Purkinje cell (primary cell): ENCODE measurements at places on chromosomes 3 and 15. TPM values are rescaled to one million over a fixed set of nuclear protein-coding genes. Genes with fewer than 3 reads are reported as not detected.

The FGD5 gene
- 0.09 and 0.57 TPM in 2 replicates for polyA plus RNA-seq

The CCDC54 gene
- polyA plus RNA-seq, result not detected in 2 replicates

The KIF15 gene
- polyA plus RNA-seq, result 0.28 and 1.9 TPM in 2 replicates

The EFCAB12 gene
- 0.76 TPM in 1 of 2 replicates, not detected in the other for polyA plus RNA-seq

The ZPLD1 gene
- polyA plus RNA-seq, result not detected in 2 replicates

The BFSP2 gene
- not detected in 2 replicates for polyA plus RNA-seq

The PLCH1 gene
- 1.7 and 2.3 TPM in 2 replicates for polyA plus RNA-seq

The EIF4E3 gene
- polyA plus RNA-seq, result 9.9 and 14.5 TPM in 2 replicates

The LINGO1 gene
- polyA plus RNA-seq, result 0.60 and 6.4 TPM in 2 replicates

The APBA2 gene
- 0.50 and 8.9 TPM in 2 replicates for polyA plus RNA-seq

The CATSPER2 gene
- 8.9 and 13.0 TPM in 2 replicates for polyA plus RNA-seq

The GRM2 gene
- 0.50 TPM in 1 of 2 replicates, not detected in the other for polyA plus RNA-seq

The RHOV gene
- polyA plus RNA-seq, result 0.36 TPM in 1 of 2 replicates, not detected in the other

The PLAAT1 gene
- polyA plus RNA-seq, result 1.6 and 8.3 TPM in 2 replicates

The RASGRF1 gene
- 42.9 and 50.3 TPM in 2 replicates for polyA plus RNA-seq

The CASR gene
- polyA plus RNA-seq, result not detected in 2 replicates

The ATXN7 gene
- polyA plus RNA-seq, result 0.38 and 2.9 TPM in 2 replicates

The LRRC49 gene
- polyA plus RNA-seq, result 345 and 399 TPM in 2 replicates

The MUSTN1 gene
- 4.2 and 7.6 TPM in 2 replicates for polyA plus RNA-seq

The GRIP2 gene
- polyA plus RNA-seq, result 0.36 and 1.6 TPM in 2 replicates

The DNASE1L3 gene
- polyA plus RNA-seq, result not detected in 2 replicates

The ANKRD63 gene
- polyA plus RNA-seq, result not detected in 2 replicates

The NEK11 gene
- 9.4 and 20.7 TPM in 2 replicates for polyA plus RNA-seq

The GOLGA8N gene
- 0.59 and 0.62 TPM in 2 replicates for polyA plus RNA-seq

The TLR9 gene
- not detected in 2 replicates for polyA plus RNA-seq

The TGM5 gene
- polyA plus RNA-seq, result 0.24 TPM in 1 of 2 replicates, not detected in the other

The TUSC7 gene
- polyA plus RNA-seq, result 5.7 TPM in 1 of 2 replicates, not detected in the other

The XCR1 gene
- not detected in 2 replicates for polyA plus RNA-seq

The ACKR4 gene
- polyA plus RNA-seq, result not detected in 2 replicates

The SNRK gene
- 15.1 and 17.9 TPM in 2 replicates for polyA plus RNA-seq

The PLSCR5 gene
- polyA plus RNA-seq, result not detected in 2 replicates

The LMAN1L gene
- not detected in 2 replicates for polyA plus RNA-seq

The STRA6 gene
- not detected in 2 replicates for polyA plus RNA-seq

The GABRB3 gene
- 65.2 and 69.0 TPM in 2 replicates for polyA plus RNA-seq

The SENP5 gene
- polyA plus RNA-seq, result 11.7 and 22.0 TPM in 2 replicates

The ERICH6 gene
- 0.79 TPM in 1 of 2 replicates, not detected in the other for polyA plus RNA-seq

The CD86 gene
- polyA plus RNA-seq, result not detected in 2 replicates

The IL17RC gene
- not detected in 2 replicates for polyA plus RNA-seq

The ATP13A5 gene
- not detected in 2 replicates for polyA plus RNA-seq
